ENCODE measurements at places on chromosomes 2 and 18.

DNA sequence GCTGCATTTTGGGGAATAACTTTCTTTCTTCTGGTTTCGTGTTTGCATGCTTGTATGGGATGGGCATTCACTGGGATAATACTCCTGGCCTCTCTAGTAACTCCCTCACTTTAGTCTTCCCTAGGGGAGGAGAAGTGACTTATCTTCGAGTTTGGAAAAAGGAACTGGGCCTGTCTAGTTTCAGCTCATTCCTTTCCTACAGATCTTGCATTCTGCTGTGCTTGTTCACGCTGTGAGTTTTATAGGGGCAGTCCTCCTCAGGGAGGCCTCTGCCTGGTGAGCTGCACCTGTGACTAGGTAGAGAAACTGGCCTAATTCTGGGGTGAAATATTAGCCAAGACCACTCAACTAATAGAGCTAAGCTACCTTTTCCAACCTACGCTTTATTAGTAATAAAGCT lies 50.9 kb downstream of the PHLPP1 start:
- DNase-seq: no peak

DNA sequence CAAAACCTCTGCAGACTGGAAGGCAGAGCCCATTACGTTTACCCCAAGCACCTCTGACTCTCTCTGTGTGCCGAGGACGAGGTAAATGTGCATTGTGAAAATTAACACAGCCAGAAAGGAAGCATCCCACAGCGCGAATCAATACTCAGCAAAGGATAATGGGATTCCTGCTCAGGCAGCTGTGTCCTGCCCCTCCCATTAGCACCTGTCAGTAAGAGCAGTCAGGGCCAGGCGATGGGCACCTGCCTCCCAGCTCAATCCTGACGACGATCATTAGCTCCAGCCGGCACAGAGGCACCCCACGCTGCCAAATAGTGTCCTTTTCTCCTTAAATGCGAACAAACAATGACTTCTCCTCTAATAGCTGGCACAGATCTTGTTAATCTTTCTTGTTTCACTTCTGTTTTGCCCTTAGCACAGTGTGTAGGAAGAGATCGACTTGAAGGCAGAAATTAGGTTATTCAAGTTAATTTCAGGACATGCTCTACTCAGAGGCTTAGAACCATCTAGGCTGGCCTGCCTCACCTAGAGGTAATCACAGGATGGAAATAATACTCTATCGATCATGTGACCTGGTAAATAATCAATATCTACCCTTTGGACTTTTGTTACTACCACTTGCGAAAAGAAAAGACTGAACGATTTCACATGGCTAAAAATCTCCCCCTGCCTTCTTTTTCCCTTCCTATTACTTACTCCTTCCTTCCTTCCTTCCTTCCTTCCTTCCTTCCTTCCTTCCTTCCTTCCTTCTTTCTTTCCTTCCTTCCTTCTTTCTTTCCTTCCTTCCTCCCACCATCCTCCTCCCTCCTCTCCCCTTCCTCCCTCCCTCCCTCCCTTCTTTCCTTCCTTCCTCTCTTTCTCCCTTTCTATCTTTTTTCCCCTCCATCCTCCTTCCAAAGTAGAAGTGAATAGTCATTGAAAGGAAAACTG lies 487.9 kb upstream of the ID2 start:
- DNase-seq: no peak

DNA sequence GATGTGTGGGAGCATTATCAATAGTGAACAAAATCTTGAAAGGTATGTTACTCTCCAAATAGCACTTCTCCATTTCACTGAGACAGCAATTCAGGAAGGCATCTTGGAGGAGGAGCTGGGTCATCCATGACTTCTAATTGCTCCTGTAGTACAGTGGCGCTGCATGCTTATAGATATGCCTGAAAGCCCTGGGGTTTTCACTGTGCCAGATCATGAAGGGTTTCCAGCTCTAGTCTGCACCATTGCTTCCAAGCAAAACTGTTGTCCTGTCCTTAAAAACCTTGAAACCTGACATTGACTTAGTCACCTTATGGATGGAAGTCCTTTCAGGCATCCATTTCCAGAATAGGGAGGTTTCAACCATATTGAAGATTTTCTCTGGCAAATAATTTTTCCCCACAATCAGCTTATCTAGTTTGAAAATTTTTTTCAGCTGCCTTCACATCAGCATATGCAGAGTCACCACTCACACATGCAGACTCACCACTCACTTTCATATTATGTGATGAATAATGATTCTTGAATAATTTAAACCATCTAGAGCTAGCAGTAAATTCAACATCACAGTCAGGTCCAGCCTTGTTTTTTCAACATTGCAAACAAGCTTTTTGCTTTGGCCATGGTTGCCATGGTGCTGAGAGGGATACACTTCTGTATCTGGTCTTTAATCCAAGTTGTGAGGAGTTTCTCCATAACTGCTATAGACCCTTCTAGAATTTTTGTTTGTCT lies 297.1 kb downstream of the CLIP4 start:
- no peak for DNase-seq

GRCh38 chr18:55351241-55351691 lies 236.7 kb downstream of the TCF4 start:
- no peak for DNase-seq

- no peak for DNase-seq
These were observed 103.3 kb downstream of the EXOC6B start for GRCh38 chr2:72722492-72723070.

- DNase-seq: no peak
These were observed 155.9 kb downstream of the ESCO1 start for GRCh38 chr18:21444465-21445212.

DNA sequence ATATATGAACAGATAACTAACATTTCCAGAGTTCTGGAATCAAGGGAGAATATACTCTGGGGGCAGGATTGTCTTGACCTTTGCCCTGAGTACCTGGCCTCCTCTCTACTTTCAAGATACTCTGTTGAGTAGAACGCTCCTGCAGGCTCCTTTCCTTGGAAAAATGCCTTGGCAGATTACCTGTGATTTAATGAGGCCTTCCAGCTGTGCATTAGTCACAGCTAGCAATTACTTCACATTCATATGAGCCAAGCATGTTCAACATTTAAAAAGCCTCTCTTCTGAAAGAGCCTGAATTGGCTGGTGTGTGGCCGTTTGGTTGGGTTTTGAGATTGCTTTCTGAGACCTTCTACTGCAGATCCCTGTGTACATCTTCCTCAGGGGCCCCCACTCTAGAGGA lies 142.2 kb downstream of the PLCL1 start:
- DNase-seq: no peak

DNA sequence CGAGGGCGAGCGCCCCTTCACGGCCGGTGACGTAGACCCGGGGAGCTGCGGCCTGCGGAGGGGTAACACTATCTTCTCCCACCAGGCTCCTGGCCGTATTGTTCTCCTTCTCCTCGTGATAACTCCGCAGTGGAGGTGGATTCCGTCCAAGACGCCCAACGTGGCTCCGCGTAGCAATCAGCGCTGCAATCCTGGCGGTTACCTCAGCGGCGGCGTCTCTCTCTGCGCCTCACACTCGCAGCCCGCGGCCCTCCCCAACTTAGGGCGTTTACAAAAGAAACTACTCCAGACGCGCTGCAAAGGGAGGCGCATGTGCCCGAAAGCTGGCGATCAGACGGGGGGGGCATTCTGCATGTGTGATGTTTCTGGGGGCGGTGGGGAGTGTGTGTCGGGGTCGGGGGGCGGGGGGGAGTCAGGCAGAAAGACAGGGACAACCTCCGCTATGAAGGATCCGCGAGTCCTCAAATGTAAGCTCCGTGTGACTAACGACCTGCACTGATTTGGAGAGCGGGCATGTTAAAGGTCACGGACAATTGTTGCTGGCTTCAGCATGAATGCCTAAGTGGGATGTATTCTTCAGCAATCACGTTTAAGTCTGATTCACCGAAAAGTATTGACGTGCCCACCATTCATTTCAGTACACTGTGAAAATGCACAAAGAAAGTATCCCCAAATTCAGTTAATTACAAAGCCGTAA lies 1.3 kb upstream of the ZNF516 start:
- peak; percentile 21 for DNase-seq

- no peak for DNase-seq
These were observed 1491.9 kb upstream of the CELF4 start for GRCh38 chr18:39057423-39058064.

GRCh38 chr2:32485399-32485798 lies 128.6 kb downstream of the BIRC6 start:
- no peak for DNase-seq

DNA sequence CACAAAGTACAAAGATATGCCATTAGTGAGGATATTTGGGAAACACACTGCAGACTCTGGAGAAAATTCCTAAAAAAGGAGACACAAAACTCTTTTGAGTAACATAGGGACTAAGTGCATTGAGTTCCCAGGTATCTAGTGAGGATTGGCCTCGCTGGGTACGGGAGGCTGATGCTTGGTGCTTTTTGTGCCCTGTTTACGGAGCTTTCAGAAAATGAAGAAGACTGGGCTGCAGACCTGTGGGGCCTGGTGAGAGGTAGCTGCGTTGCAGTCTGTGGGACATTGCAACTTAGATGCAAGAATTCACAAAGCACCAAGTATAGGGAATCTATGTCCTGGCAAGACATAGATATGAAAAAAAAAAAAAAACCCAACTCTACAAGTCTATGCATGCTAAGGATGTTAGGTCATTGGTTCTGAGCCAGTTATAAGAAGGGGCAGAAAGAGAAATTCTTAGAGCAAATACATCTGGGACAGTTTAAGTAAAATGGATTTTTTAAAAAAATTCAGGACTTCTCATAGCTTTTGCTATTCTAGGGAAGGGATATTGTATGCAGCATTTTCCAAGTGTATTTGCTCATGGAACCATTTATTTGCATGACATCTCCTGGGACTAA lies 156.0 kb downstream of the SLC4A3 start:
- no peak for DNase-seq

DNA sequence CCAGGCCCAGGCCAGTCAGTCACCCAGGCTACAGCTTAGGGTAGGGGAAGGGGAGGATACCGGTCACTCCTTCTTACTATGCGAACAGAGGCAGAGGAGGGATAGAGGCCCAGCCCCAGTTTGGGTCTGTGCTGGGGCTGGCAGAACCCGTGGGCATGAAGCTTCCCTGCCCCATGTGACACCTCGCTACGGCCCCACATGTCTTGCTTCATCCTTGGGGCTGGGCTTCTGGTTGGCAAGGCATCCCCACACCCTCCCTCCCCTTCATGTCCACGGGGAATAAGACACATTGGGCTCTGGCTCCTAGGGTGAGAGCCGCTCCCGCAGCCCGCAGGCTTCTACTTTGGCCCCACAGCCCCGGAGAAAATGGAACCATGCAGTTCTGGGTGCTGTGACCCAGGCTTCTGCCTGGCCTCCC lies 32.4 kb downstream of the HS1BP3 start:
- DNase-seq: no peak

DNA sequence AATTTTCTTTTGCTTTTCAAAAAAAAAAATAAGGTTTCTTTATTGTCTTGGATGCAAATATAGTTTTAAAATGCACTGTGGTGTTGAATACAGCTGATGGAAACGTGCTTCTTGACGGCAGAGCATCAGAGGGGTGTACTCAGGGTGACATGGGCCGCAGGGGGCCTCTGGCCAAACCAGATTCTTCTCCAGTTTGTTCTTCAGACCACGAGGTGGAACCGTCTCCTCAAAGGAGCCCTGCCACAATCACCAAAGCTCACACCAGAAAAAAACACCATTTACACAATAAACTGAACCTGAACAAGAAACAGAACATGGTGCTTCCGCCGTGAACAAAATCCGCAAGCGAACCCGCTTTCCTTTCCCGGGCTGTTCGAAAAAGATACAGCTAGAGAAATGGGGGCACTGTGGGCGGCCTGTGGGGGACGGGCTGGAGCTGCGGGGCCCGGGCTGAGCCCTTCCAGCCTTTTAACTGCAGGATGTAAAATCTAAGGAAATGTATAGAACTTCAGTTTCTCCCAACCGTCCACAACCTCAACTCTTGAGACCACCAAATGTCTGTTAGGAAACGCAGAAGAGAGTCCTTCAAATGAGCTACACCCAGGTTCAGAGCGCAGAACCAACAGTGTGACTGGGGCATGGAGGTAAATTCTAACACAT lies 34.5 kb downstream of the PSMG2 start:
- DNase-seq: no peak

DNA sequence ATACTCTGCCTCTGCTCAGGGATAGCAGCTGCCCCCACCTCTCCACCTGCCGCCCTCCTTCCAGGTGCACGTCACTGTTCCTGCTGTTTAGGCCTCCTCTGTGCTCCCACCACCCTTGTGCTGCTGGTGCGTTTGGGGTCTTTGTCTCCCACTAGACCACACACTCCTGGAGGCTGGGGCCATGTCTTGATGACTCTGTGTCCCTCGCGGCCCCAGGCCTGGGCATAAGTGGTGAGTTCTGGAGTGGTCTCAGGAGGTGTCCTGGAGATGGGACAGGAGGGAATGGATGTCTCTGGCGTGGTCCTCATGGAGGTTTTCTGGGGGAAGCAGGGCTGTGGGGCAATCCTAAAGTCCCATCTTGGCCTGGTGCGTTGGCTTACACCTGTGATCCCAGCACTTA lies 132.1 kb downstream of the TFCP2L1 start:
- no peak for DNase-seq

DNA sequence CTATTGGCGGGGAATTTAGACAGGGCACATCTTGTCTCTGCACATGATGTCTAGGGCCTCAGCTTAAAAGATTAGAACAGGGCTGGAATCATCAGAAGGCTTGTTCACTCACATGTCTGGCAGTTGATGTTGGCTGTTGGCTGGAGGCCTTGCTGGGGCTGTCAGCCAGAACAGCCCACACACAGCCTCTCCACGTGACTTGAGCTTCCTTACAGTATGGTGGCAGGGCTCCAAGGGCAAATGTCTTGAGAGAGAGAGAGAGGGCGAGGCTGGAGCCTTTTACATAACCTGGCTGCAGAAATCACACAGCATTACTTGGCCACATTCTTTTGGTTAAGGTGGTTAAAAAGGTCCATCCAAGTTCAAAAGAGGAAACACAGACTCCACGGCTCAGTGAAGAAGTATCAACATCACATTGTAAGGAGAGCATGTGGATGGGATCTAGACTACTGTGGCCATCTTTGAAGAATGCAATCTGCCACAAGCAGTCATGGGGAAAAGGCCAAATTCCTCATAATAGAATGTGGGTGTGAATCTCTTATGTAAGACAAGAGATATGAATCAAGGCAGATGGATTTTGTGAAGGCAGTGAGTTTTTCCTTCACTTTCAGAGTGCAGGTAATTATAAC lies 30.4 kb downstream of the SRSF7 start:
- no peak for DNase-seq

- DNase-seq: no peak
These were observed 325.9 kb downstream of the PAX3 start for GRCh38 chr2:221972813-221973478.

DNA sequence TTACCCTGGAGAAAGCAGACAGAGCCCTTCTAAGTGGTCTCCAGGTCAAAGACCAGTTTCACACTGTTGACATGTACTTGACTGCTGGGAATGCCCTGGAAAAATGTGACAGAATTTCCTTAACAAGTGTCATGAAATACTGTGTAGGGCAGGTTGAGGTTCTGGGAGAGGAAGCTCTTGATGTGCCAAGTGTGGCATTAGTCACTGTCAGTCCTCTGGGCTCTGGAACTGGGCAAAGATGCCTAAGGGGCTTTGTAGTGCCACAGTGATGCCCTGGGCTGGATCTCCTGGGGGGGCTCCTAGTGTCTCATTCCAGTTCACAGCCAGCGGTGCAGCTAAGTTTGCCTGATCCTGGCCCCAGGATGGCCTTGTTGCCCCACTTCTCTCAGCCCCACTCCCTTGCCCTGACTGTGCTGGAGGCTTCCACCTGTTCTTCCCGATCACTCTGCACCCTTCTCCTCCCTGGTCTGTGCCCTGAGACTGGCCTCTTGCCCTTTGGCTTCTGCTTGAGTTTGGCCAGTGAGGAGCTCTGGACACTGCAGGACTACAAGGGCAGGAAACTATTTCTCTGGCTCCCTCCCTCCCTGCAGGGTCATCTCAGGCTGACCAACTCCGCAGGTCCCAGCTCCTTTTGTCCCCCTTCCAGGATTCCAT lies 27.0 kb upstream of the FAM124B start:
- DNase-seq: no peak
